Activated CD4-positive, alpha-beta T cell treated with anti-CD3 and anti-CD28 coated beads for 48 hours (primary cell): ENCODE measurements at places on chromosomes 2 and 18.
A peak's percentile ranks its signal among the peaks of the same experiment; 100 is the strongest.

- DNase-seq: peak; percentile 55
Measured at GRCh38 chr2:218229239-218229638, 12.2 kb downstream of the ARPC2 start.

GRCh38 chr2:45119038-45119437 is 109.8 kb upstream of the SIX2 start:
- no peak for DNase-seq

DNA sequence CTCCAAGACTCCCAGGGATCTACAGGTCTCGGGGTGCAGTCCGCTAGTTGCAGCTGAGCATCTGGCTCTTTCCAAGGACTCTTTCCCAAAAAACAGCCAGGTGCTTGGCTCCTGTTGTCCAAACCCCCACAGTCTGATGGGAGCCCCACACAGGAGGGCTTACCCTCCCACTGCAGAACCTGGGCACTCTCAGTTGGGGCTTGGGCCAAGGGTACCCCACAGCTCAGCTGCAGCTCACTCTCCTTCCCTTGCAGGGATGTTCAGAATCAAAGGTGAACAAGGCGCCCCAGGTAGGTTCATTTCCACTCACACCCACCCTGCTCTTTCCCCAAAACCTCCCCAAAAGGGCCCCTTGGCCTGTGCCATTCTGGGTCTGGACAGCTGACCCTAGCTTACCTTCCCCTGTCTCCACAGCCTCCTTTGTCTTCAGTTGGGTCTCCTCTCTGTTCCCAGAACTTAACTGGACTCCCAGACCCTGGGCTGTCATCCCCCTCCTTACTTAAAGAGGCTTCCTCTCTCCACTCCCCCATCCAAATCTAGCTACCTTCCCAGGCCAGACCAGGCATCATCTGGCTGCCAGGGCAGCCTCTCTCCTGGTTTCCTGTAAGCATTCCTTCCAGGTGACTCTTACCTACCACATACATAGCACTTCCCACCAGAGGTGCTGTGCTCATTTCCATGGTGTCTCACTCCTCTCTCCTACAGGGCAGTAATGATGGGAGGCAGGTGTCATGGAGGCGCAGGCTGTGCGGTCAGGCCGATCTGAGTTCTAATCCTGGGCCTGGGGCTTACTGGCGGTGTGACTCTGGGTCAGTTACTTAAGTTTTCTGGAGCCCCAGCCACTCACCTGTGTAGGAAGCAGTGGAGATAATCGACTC is 29.5 kb downstream of the MARCO start:
- DNase-seq: no peak

DNA sequence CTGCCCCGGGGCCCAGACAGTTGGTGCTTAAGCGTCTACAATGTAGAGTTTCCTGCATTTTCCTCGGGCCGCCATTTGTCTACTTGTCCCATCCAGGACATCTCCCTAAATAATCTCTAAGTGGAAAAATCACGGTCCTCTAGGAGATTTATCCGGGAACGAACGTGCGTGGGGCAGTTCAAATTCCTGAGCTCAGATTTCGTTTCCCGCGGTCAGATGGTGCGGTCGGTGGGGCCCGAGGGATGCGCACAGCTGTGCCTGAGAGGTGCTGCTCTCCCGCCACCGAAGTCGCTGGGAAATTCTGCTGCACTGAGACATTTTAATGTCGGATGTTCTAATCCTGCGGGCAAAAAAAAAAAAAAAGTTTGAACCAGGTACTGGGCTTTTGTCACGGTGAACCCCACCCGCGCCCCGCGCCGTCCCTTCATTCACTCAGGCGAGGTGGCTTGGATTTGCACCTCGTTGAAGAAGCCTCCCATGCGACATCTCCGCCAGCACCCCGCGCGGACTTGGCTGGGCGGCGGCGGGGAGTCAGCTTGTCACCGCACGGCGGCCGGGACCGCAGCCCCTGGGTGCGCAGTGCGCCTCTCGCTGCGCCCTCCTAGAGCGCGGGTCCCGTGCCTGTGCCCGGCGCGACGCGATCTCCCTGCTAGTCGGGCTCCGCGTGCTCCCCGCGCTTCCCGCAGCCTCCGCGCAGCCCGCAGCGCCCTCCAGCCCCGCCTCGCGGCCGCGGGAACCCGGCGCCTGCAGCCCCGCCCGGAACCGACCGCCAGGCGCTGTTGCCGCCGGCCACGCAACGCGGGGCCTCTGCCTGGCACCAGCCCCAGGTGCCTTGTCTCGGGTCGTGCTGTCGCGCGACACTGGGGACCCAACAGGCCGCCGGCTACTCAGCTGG is 191.9 kb upstream of the TCF4 start:
- peak; percentile 3 for DNase-seq

DNA sequence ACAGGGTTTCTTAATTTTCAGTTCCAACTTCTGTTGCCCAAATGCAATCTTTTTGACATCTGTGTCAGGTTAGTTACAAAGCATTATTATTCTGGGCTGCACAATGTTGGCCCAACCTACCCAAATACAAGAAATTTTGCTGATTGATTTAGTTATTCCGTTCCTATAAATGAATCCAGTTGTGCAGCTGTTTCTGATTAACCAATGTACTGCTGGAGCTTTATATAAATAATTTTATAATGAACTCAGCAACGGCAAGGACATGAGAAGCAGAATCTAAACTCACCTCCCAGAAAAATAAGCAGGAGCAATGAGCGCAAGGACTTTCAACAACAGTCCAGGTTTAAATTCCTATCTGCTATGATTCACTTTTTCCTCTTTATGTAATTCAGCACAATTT is 76.3 kb upstream of the WIPF1 start:
- no peak for DNase-seq

- DNase-seq: no peak
Measured at GRCh38 chr2:148899638-148900318, 24.8 kb downstream of the KIF5C start.

DNA sequence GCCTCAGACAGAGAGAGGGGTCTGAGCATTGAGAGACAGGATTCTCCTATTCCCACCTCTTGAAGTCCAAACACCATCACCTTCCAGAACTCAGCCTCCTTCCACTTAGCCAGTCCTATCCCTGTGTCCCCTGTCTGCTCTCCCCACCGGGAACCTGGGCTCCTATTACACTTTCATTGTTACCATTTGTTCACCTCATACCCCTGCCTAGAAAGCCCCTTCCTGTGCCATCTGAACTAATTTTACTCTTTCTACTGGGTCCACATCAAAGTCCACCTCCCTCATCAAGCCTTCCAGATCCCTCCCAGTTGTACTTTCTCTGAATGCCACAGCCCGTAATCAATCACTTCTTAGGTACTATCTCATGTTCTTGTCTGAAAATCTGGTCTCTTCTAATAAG is 220.6 kb downstream of the ZBTB7C start:
- DNase-seq: no peak

GRCh38 chr2:190981733-190982132 is 32.2 kb downstream of the STAT1 start:
- DNase-seq: no peak

- DNase-seq: no peak
Measured at GRCh38 chr2:190205657-190206056, 114.0 kb downstream of the HIBCH start.

- DNase-seq: no peak
Measured at GRCh38 chr2:212712466-212712865, 173.9 kb upstream of the ERBB4 start.

- peak; percentile 6 for DNase-seq
Measured at GRCh38 chr2:96529376-96530143, 7.0 kb upstream of the ARID5A start.

DNA sequence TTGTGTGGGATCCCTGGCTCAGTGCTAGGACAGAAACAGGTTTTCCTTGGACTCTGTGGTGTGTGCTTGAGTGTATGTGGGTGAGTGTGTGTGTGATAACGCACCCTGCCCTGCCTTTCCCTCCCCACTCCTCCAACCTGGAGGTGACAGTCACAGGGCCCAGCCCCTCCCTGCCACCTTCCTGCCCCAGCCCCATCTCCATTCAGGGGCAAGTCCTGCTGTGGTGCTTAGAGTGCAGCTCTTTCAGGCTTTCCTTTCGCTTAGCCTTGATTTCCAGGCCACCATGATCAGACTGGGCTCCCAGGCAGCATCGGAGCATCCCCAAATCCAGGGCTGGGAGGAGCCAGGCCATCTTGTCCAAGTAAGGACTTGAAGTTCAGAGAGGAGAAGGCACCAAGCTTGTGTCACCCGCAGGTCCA is 185.2 kb downstream of the ZFP36L2 start:
- DNase-seq: no peak

DNA sequence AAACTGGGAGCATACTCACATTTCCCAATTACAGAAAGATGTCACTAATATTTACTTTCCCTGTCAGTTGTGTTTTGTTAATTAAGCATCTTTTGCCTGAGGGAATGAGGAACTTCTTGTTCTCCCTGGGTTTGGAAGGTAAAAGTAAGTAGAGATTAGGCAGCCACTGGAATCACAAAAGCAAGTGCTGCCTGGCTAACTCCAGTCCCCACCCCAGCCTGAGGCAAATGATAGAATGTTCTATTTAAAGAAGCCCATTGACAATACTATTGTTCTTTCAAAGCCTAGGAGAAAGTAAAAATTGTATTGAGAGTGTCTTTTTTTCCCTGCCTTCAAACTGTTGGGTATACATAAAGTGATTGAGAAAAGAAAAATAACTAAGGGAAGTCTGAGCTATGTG is 93.8 kb downstream of the MBD2 start:
- no peak for DNase-seq

DNA sequence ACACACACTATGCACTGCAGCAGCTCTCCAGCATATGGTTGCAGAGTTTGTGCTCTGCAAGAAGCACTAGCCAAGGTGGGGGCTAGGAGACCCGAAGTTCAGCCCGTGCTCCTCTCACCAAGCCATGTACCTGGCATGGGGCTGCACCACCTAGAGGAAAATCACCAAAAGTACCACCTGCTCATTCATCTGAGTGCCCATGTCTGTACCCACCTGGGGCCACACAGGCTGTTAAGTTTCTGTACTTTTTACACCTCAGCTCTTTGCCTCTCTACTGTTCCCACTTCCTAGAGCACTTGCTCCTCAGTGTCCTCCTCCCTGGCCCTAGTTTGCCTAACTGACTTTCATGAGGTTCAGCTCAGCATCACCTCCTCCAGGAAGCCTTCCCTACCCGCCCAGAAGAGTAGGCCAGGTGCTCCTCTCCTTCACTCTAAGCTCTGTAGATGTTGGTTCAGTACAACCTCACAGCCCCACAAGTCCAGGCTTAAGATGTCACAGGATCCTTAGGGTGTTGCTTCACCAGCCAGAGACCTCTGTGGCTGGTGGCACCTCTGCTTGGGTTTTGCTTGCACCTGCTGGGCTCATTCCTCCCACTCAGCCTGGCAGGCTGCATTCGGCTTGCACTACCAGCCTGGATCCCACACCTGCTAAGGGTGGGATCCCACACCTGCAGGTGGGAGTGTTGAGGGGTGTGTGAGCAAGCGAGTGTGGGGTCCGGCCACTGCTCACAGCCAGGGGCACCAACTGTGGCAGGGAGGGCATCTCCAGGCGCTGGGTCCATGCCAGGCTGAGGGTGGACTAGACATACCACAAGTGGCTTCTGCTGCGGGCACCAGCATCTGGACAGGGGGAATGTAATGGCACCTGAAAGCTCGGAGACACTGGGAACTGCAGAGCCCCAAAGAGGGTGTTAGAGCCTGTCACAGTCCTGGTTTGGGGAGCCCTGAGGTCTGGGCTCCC is 10.2 kb upstream of the TFCP2L1 start:
- DNase-seq: no peak

DNA sequence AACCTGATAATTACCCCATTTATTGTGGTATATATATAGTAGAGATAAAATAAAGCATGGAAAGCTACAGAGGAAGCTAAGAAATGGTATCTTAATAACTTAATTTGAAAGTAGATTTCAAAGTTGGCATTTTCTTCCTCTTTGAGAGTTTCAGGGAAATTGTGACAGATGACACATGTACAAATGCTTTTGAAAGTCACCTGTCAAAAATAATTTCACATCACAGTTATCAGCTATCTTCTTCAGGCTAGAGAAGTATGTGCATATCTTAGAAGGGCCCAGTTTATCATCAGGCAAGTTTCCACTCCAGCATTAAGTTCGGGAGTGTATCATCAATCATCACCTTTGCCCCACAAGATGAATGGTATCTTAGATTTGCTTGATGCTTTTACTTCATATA is 457.9 kb downstream of the LRRTM4 start:
- no peak for DNase-seq

GRCh38 chr2:17800693-17801458 is 15.4 kb upstream of the MSGN1 start:
- DNase-seq: no peak

DNA sequence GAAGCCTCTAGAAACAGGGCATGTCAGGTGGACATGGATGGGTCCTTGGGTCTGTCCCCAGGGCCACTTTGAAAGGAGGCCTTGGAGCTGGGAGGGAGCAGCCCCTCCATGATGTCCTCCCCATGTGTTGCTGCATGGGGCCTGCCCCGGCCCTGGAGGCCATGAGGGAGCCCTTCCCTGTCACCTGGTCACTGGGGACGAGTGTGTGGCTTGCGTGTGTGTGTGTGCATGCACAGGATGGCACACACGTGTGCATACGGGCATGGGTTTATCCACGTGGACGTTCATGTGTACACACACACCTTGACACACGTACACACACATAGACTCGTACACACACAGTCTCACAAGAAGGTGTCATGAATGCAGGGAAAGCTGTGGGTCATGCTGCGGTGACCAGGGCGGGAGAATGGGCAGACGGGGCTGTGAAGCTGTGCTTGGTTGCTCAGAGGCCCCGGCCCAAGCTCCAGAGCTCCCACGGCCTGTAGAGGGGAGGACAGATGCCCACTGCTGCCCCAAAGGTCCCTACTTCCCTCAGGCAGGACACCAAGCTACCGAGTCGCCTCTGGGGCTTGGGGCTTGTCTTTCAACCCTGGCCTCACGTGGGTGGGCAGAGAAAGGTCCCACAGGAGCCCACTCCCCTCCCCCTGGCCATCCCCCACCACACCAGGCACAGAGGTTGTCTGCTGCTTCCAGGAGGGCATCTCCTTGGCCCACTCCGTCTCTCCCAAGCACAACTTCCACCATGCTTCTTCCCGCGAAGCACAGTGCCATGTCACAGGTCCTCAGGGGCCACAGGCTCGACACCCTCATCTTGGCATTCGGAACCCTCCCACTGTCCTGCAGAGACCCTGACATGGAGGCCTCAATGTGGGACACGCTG is 42.3 kb upstream of the GPC1 start:
- no peak for DNase-seq

DNA sequence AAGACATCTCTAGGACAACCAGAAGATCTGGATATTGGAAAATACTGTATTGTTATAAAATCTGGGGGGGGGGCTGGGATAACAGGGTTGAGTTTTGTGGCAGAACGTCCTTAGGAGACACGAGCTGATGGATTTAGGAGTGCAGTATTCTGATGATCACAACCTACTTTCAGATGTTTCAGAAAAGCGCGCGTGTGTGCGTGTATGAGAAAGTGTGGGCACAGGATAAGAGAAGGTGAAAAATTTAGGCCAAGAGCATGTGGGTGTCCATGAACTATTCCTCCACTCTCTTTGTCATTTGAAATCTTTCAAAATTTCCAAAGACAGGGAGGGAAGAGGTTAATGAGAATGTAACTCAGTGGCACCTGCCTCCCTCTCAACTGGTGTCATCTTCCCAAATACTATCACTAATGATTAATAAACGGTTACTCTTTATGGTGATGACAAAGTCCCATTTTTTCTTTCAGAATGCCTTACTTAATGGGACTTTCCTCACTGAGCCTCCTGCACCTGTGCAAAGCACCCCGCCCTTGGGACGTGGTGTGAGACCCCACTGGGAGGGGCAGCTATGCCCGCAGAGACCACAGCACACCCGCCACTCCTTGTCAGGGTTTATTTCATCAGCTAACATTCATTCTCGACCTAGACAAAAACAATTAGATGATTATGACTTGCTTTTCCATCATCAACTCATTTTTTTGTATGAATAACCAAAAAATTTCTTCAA is 53.6 kb downstream of the HS6ST1 start:
- no peak for DNase-seq
